ENCODE measurements at places on chromosomes 13 and 19.

- DNase-seq: no peak
Measured at GRCh38 chr13:50319635-50320255, 304.5 kb downstream of the KCNRG start.

- no peak for DNase-seq
Measured at GRCh38 chr19:46947866-46948265, 71.8 kb upstream of the NPAS1 start.

- peak; percentile 70 for DNase-seq
Measured at GRCh38 chr19:41753159-41753558, 2.2 kb upstream of the CEACAM6 start.

DNA sequence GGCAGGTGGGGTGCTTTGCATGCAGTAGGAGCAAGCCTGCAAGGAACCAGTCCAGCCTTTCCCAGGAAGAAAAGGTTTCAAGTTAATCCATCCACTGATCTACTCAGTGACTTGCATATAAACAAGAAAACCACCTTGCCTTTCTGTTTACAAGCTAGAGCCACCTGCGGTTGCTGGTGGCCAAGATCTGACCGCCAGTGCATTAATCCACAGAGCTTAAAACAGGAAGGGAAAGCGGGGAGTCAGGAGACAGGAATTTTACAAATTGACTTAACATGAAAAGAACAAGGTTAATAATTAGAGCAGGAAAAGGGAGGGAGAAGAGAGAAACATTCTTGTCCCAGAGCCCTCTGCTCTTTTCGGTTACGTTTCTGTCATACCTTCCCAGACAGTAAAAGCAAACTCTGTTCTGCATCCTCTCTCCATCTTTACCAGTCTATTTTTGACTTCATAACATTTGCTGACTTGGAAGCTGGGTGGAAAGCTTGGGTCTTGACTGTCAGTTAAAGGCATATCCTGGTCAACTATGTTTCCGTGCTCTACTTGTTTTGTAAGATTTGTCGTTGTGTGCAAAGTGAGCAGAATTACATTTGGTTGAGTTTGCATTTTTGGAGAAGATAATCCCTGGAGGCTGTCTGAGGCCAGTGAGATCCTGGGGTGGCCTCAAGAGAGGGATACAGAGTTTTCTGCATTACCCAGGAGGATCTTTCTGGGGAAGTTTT lies 760.6 kb downstream of the EFNB2 start:
- no peak for DNase-seq

DNA sequence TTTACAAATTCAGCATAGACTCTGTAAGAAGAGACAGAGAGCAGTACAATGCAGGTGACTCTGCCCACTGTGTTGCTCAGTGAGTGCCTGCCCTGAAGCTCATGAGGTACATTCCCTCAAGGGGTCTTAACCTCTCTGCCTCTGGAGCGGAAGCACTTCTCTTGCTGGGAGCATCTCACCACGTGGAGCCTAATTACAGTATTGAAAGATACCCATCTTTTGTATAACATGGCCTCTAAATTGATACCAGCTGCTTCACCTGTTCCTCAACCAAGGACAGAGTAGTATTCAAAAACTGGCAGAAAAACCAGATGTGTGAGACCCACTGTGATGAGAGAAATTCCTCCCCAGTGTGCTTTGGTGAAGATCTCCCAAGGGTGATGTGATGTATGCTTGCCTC lies 77.1 kb downstream of the SACS start:
- no peak for DNase-seq

GRCh38 chr19:33300009-33300893 lies 2.1 kb downstream of the CEBPA start:
- DNase-seq: no peak

DNA sequence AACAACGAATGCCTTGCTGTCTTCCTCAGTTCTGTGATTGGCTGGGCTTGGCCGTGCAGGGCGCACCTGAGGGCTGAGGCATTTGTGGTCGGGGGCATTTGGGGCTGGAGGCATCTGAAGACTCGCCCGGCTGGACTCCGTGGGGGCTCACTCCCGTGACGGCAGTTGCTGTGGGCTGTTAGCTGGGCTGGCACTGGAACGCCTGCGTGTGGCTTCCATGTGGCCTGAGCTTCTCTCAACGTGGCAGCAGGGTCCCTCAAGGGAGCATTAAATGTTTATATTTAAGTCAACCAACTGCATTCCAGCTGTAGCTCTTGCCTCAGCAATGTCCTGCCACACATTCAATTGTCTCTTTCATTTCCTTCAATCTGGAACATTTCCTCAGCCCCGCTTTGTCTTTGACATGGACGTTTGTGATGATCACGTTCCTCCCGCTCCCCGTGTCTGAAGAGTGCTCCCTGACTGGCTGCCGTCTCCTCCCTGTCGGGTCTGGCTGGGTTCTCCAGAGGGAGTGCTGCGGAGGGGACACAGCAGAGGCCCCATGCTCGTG lies 21.0 kb downstream of the CCDC8 start:
- DNase-seq: no peak

DNA sequence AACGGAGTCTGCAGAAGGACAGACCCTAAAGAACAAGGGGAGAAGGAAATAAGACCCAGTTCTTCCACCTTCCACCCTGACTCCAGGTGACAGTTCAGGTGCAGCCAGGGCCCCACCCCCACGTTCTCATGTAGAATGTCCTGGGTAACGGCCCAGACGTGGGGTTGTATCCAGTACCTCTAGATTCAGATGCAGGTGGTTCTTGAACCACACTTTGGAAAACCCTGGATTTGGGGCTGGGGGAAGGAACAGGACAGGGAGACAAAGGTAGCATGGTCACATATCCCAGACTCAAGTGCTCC lies 2.2 kb downstream of the DMPK start:
- no peak for DNase-seq

DNA sequence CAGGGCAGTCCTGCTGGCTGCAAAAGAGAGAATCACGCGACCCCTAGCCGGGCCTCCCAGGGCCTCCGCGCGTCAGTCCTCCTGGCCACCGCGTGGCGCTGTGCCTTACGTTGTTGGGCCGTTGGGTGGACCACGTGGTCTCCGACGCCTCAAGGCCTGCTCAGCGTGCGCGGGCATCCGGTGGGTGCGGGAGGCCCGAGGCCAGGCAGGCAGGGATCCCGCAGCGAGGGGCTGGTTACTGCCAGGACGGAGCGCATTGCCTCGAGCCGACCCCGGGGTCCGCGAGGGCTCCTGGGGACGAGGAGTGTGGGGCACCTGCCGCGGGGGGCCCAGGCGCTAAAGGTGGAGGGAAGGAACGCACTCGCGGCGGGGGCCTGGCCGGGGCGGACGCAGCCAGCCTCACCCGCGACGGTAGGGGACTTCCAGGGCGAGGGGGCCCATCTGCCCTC lies at the start of gene TDRD12:
Gene TDRD12 (plus strand): TSS at position 157 of the 449 bp plus-strand sequence. CDS start 306 bp downstream, outside the sequence.
- no peak for DNase-seq

- DNase-seq: no peak
Measured at GRCh38 chr19:2987797-2988196, 10.4 kb downstream of the TLE6 start.

- no peak for DNase-seq
Measured at GRCh38 chr19:35908010-35908441, at the start of gene TYROBP. TSS of gene TYROBP (minus strand) at chr19:35908295. CDS start at chr19:35908228, 67 bp downstream.

DNA sequence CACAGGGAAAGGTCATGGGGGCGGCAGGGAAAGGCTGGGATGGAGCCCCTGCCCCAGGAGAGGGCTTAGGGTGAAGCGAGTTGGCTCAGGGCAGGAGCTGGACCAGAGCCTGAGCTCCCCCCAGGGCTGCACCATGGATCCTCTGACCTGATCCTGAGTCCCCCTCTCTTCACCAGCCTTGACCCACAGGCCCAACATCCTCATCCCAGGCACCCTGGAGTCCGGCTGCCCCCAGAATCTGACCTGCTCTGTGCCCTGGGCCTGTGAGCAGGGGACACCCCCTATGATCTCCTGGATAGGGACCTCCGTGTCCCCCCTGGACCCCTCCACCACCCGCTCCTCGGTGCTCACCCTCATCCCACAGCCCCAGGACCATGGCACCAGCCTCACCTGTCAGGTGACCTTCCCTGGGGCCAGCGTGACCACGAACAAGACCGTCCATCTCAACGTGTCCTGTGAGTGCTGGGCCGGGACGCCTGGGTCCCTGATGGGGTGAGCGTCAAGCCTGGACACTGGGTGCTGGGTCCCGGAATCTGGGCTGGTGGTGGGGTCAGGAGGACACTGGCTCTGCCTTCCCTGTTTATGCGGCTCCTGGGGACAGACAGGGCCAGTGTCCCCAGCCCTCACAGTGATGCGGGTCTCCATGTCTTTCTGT lies 842 bp downstream of the SIGLEC9 start:
- DNase-seq: no peak

GRCh38 chr19:34757441-34757840 lies 15.6 kb downstream of the ZNF599 start:
- DNase-seq: no peak

All from activated CD4-positive, alpha-beta T cell treated with anti-CD3 and anti-CD28 coated beads, Interleukin-2, amount 50 U/mL, for 16 hours (primary cell).